Stimulated activated CD4-positive, alpha-beta T cell treated with anti-CD3 and anti-CD28 coated beads, Interleukin-12 subunit alpha, Interleukin-12 subunit beta, amount 100 ng/mL, for 4 hours (primary cell): ENCODE measurements at places on chromosomes 5 and 9.
A peak's percentile ranks its signal among the peaks of the same experiment; 100 is the strongest.

- DNase-seq: no peak
These were observed 138.4 kb downstream of the C9orf152 start for GRCh38 chr9:110069326-110070248.

DNA sequence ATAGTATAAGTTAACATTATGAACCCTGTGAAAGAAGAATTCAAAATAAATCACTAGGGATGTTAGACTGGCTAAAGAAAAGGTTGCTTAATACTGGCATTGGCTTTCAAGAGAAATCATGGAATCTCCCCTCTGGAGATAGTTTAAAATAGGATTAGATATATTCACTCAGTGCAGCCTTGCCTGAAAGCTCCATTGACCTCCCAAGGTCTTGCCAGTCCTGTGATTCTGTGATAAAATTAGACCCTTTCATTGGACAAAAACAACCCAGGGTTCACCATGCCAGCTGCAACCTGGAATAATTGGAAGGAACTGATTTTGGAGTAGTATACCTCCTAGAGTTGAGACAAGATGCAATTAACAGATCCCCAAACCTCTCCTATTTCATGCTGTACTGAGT lies 588.1 kb upstream of the MEF2C start:
- DNase-seq: no peak

DNA sequence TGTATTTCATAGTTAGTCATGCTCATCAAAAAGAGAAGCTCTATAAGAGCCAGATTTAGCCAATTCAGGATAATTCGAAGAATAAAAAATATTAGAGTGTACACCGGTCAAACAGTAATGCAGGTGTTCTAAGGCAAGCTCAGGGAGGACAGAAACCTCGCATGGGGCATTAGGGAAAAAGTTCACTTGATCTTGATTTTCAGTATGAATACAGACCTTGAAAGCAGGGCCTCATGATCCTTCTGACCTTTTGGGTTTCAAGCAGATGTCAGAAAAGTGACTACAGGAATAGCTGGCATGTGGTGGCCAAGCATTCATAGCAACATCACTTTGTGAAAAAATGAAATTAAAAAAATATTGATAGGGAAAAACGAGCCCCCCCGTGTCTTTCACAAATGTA lies 394.9 kb downstream of the KIF4B start:
- no peak for DNase-seq

GRCh38 chr9:89803403-89803802 lies 198.6 kb downstream of the GADD45G start:
- DNase-seq: no peak

- no peak for DNase-seq
These were observed 41.0 kb downstream of the DMRT1 start for GRCh38 chr9:882416-882924.

DNA sequence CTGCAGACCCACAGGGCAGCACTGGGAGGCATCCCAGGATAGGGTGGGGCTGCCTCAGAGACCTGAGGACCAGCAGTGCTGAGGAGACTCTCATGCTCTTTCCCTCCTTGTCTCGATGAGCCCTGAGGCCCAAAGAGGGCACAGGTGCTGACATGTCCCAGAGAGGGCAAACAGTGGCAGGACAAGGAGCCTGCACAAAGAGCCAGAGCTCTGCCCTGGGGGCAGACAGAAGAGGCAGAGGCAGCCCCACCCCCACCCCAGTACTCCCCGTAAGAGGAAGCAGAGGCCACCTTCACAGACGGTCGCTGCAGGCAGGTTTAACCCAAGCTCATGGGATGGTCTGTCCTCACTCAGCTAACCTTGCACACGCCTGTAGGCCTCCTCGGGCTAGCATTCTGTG lies 29.4 kb upstream of the TTLL11 start:
- DNase-seq: no peak

- DNase-seq: no peak
These were observed 26.3 kb upstream of the SYNPO start for GRCh38 chr5:150613991-150614660.

- no peak for DNase-seq
These were observed 621 bp upstream of the GCNT4 start for GRCh38 chr5:75053054-75053303.

DNA sequence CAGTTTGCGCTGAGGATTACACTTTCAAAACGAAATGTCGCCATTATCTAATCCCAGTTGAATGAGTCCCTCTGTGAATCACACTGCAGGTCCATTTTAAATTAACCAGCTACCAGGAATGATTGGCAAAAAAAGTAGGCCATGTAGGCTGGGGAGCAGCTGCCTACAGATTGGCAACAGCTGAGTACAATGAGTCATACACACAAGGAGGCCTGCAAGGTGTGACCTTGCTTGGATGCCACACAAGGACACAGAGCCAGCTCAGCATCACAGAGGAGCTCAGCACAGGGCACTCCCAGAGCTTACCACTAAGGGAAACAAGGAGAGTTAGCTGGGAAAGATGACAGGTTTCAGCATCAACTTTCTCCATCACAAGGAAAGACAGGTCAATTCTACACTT lies 12.9 kb downstream of the HAVCR1 start:
- DNase-seq: no peak

DNA sequence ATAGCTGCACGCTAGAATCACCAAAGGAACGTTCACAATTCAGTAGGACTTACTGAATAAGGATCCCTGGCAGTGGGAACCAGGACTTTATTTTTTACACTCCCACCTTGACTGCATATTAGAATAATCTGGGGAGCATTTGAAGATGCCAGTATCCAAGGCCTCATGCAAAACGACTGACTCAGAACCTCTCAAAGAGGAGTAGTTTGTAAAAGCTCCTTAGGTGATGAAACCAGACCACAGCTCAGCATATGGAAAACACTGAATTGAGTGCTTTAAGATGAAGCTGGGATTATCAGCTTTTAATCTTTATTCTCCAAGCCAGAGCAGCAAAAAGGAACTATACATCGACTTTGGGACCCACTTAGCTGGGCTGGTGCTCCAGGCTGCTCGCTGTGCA lies 288.3 kb downstream of the MLLT3 start:
- DNase-seq: no peak

- DNase-seq: no peak
These were observed 17.7 kb downstream of the CAVIN4 start for GRCh38 chr9:100595391-100596199.

DNA sequence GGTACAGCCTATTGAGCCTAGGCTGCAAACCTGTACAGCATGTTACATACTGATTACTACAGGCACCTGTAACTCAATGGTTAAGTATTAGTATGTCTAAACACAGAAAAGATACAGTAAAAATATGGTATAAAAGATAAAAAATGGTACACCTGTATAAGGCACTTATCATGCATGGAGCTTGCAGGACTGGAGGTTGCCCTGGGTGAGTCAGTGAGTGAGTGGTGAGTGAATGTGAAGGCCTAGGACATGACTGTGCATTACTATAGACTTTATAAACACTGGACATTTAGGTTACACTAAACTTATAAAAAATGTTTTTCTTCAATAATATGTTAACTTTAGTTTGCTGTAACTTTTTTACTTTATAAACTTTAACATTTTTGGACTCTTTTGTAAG lies 171.3 kb downstream of the SLC28A3 start:
- no peak for DNase-seq

- DNase-seq: no peak
These were observed 851.7 kb upstream of the DMAC1 start for GRCh38 chr9:8651070-8651845.

GRCh38 chr5:106397700-106398099 lies 1273.0 kb downstream of the EFNA5 start:
- DNase-seq: no peak

DNA sequence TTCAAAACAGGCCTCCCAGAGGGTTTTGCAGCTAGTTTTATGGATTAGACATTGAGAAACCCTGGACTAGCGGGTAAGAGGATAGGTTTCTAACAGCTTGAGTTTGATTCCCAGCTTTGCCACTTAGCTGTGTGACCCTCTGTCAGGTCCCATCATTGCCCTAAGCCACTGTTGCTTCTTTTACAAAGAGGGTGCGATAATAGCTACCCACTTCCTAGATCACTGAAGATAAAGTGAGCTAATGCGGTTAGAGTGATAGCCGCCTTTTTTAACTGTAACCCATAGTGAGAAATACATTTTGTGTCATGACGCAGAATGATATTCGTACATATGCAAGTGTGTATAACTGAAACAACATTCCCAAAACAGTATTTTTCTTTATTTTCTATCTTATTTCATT lies 40.3 kb downstream of the CSF1R start:
- no peak for DNase-seq

GRCh38 chr5:88396000-88396535 lies 127.4 kb upstream of the TMEM161B start:
- no peak for DNase-seq

GRCh38 chr5:32100230-32100629 lies 73.9 kb downstream of the GOLPH3 start:
- no peak for DNase-seq

GRCh38 chr9:121133104-121133816 lies 58.5 kb downstream of the CNTRL start:
- DNase-seq: peak; percentile 36

- no peak for DNase-seq
These were observed 21.6 kb upstream of the RXRA start for GRCh38 chr9:134304690-134305089.

- no peak for DNase-seq
These were observed 124.6 kb downstream of the ATP10B start for GRCh38 chr5:160727296-160727997.

DNA sequence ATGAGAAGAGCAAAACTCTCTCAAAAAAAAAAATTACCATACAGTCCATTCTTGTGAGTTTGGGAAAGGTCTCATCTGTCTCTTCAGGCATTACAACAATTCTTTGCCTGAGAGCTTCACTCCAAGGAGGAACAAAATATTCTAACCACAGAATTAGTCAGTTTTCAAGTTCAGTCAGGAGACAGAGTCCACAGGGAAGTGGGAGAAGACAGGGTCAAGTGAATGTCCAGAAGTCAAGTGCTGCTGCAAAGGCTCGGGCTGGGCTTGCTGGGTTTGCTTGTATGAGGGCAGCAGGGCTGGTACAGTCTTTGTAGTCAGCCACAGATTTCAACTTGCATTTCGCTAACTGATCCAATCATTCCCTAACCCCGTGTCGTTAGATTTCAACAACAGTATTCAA lies 17.6 kb upstream of the HEXB start:
- DNase-seq: no peak

GRCh38 chr9:132757016-132757415 lies 86.8 kb downstream of the GTF3C4 start:
- no peak for DNase-seq

DNA sequence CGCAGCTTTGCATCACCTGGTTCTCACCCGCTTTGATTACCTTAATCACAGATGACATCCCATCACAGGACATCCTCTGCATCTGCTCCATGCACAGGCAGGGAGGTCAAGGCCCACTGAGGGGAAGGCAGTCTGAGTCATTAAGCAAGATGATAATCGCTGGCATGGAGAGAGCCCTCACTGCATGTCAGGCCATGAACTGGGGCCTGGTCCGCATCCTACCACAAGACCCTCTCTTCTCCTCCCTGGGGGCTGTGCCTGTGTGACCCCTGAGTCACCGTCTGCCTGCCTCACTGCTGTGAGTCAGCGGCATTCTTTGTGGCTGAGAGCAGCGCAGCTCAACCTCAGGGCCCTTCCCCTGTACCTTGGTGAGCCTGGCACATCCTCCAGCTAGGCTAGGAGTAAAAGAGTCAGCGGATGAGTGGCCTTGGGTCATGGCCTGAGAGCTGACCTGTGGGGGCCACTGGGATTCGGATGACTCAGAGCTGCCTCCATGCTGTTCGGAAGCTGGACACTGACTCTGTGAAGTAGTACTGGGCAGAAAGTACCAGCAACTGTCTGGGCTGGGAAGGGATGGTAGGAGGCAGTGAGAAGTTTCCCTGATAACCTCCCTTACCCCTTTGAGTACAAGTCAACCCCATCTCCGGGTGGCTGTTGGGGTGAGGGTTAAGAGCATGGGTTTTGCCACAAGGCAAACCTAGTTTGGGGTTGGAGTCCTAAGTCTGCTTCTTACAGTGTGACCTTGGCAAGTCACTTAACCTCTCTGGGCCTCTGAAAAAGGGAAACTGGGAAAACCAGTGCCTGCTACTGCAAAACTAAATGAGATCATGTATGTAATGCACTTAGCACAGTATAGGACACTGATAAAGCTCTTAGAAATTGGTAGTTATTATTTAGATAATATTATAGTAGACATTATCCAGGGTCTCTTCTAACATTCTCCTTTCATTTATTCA lies 14.6 kb upstream of the ARSI start:
- no peak for DNase-seq
